ENCODE measurements at places on chromosomes 16 and 17.
A peak's percentile ranks its signal among the peaks of the same experiment; 100 is the strongest.

GRCh38 chr17:12114686-12115418 is 94.2 kb downstream of the MAP2K4 start:
- DNase-seq = no peak

DNA sequence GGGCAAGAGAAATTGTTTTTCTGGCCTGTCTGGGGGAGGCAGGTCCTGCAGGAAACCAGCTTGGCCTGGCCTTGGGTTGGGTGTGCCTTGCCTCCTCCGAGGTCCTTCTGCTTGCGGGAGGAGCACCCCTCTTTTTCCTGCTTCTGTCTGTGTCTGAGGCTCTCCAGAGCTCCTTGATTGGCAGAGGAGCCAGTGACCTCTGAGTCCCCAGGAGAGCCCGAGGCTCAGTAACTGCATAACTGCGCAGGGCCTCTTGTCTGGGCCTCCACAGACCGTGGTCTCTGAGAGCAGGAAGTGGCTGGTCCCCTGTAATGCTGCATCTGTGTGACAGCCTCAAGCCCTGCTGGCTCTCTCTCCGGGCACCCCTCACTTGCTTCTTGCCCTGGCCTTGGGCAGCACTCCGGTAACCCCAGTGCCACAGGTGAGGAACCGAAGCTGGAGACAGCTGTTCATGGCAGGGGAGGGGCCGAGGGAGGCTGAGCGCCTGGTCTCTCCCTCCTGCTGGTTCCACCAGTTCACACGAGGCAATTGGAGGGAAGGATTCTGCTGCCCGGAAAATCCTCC is 1.6 kb downstream of the CAPN15 start:
- no peak for DNase-seq

GRCh38 chr17:75041656-75042280 is 5.0 kb downstream of the ATP5PD start:
- no peak for DNase-seq

- no peak for DNase-seq
Observed at GRCh38 chr17:77618731-77619130, 339.8 kb upstream of the TNRC6C start.

GRCh38 chr16:88742896-88743605 is 36.7 kb downstream of the CTU2 start:
- no peak for DNase-seq

- DNase-seq = no peak
Observed at GRCh38 chr16:85454171-85454872, 158.8 kb upstream of the GSE1 start.

DNA sequence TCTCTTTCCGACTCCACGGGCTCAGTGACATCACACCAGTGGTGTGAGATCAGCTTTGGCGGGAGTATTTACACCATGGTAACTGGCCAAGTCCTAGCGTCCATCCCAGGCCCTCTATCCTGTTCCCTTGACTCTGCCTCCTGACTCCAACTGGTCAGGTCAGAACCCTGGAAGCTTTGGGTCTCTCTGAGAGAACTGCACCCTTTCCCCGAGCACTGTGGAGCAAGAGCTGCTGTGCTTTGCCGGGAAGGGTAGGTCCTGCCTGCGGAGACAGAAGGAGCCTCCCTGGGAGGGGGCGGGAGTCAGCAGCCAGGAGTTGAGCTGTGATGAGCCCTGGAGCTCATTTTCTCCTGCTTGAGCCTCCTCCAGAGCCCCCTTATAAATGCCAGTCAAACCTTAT is 212.1 kb upstream of the TNRC6C start:
- DNase-seq = no peak

- DNase-seq = no peak
Observed at GRCh38 chr16:14219983-14220382, 148.9 kb downstream of the MRTFB start.

DNA sequence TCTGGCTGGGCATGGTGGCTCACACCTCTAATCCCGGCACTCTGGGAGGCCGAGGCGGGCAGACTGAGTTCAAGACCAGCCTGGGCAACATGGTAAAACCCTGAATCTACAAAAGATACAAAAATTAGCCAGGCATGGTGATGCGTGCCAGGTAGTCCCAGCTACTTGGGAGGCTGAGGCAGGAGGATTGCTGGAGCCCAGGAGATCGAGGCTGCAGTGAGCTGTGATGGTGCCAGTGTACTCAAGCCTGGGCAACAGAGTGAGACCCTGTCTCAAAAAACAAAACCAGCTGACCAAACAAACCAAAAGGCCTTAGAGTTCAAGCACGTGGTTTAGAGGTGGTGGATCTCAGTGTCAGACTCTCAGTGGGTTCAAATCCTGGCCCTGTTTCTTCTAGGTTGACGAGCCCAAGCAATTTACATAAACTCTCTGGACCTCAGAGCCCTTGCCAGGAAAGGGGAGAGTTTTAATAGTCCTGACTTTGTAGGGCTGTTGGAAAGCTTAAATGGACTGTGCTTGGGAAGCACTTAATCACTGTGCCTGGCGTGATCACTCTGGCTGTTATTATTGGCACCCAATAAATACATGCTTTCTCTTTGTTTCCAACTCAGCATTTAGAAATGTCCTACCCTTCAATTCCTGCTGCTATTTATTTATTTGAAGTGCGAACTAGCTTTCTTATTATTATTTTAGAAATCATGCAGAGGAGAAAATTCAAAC is 44.7 kb downstream of the ABCC1 start:
- no peak for DNase-seq

DNA sequence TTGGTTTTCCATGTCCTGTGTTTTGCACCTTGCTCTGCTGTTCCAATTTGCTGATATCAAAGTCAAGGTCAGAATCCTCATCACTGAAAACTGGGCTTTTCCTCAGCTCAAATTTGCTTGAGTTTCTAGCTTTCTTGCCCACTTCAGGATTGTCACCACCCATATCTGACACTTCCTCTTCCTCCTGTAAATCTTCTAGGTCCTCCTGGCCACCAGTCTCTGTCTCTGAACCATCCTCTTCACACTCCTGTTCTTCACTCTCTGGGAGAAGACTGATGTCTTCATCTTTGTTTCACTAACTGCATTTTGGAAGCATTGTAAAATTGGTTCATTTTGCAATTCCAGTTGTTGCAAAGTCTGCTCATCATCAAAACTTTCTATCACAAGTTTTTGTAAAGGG is 63.4 kb upstream of the RBL2 start:
- no peak for DNase-seq

DNA sequence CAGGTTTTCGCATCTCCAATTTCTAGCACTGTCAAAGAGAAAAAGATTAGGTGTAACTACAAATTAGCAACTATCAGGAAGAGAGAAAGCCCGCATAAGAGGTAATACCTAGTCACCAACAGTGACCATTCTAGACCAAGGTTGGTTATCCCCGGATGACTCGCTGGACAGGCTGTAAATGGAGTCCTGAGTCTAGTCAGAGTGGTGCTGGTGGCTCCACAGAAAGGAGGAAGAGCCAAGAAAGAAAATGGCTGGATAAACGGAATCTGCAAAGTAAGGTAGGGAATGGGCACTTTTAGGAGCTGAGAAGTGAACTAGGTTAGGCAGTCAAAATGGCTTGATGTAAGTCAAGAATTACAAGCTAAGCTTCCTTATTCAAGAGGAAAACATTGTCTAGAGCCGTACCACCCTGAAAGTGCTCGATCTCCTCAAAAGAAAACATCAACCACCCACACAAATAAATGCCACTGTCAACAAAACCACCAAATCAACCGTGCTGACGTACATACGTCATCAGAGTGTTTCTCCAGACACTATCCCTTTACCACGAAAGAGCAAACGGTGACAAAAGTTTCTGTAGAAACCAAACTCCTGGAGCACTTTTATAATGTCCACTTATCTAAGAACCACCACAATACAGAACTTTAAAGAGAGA is 2.2 kb downstream of the GSPT1 start:
- DNase-seq = peak; percentile 8

- peak; percentile 80 for DNase-seq
Observed at GRCh38 chr16:50547340-50548124, 664 bp upstream of the NKD1 start.

GRCh38 chr17:43734376-43734775 is 24.2 kb downstream of the SOST start:
- DNase-seq = no peak

DNA sequence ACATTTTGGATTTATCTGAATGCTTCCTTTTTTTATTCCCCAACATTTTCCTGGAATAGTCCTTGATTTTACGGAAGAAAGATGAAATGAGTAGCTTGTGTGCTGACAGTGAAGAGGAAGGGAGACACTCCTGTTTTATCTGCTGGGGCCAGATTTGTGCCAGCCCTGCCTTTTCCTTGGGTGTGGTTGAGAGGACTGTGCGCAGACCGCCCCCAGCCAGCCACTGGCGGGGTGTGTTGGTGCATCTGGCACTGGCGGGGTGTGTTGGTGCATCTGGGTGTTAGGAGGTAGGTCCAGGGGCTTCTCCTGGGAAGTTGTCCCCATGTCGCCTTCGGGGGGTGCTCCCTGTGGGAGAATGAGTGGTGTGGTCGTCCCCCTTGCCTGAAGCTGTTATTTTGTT is 39.5 kb downstream of the RAP1GAP2 start:
- DNase-seq = no peak

GRCh38 chr16:28182801-28183200 is 29.0 kb downstream of the XPO6 start:
- DNase-seq = no peak

- DNase-seq = no peak
Observed at GRCh38 chr16:79307214-79307613, 293.3 kb downstream of the MAF start.

GRCh38 chr17:77210331-77210730 is 69.6 kb downstream of the SEC14L1 start:
- no peak for DNase-seq

DNA sequence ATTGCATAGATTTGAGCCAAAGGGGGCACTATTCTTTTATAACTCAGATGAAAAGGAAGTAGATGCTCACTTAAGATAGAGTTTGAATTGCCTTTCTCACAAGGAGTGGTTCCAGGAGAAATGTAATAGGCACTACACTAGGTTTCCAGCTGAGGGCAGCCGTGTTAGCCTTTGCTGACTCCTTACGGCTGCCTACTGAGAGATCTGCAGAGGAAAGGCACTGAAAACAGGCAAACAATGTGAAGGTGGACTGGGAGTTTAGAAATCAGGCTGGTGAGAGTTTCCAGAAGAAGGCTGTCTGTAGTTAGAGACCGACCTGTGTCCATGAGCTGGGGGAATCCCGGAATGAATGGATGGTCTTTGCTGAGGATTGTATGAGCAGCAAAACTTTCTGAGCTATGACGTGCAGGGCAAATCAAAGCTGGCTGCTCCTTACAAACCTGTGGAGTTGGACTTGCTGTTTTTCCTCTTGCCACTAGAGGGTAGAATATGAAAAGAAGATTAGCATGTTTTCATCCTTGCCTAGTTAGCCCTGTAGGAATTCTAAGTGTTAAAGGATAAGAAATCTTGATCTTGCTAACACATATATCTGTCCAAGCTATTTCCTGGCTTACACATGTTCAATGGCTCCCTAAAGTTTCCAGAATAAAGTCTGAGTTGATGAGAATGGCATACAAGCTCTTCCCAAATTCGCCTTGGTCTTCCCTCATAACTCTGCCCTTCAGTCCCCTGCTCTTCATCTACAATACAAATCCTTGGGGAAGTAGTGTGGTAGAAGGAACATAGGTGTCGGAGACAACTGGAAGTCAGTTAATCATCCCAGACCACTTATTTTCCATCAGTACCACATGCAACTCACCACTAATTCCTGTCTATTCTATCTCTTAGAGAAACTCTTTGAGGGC is 20.1 kb upstream of the TAOK1 start:
- peak; percentile 72 for DNase-seq

DNA sequence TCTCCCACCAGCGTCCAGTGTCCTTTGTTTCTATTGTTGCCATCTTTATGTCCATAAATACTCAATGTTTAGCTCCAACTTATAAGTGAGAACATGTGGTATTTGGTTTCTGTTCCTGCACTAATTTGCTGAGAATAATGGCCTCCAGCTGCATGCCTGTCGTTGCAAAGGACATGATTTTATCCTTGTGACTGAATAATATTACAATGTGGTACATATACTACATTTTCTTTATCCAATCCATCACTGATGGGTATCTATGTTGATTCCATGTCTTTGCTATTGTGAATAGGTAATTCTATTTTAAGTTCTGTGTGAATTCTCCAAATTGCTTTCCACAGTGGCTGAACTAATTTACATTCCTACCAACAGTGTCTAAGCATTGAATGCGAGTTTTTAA is 578.6 kb upstream of the CA10 start:
- DNase-seq = no peak

All from CD8-positive, alpha-beta memory T cell (primary cell).